Esophagus squamous epithelium (tissue), 5 donors: ENCODE measurements at places on chromosomes 3 and 15.

DNA sequence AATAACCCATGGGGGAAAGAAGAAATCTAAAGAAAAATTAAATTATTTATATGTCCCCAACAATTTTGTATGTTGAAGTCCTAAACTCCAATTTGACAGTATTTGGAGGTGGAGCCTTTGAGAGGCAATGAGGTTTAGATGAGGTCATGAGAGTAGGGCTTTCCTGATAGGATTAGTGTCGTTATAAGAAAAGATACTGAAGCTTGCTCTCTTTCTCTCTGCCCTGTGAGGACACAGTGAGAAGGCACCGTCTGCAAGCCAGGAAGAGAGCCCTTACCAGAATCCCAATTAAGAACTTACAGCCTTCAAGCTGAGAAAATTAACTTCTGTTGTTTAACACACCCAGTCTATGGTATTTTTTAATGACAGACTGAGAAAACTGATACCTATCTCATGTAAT lies 16.1 kb upstream of the OR5AC2 start:
- DNase-seq, result no peak

DNA sequence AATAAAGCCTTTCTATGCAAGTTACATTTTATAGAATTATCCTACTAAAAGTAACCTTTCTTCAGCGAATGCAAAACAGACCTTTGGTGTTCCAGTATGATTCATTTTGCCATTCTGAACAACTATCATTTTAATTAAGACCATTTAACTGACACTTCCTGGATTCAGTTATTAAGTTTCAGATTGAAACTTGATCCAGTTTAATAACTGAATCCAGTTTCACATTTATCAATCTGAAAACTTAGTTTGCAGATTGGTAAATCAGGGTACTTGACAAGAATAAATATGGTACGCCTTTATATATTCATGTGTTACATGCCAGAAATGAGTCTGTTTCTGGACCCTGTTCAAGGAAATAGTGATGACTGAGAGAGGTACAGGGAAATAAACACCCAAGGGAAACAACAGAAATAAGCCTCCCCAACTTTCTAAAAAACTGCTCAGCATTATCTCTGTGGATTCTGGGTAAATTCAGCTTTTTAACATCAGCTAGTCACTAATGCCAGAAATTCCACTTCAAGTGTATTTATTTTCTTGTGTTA lies 23.3 kb upstream of the NFKBIZ start:
- no peak for DNase-seq

- no peak for DNase-seq
These were observed 229.2 kb downstream of the UACA start for GRCh38 chr15:70533931-70534742.

DNA sequence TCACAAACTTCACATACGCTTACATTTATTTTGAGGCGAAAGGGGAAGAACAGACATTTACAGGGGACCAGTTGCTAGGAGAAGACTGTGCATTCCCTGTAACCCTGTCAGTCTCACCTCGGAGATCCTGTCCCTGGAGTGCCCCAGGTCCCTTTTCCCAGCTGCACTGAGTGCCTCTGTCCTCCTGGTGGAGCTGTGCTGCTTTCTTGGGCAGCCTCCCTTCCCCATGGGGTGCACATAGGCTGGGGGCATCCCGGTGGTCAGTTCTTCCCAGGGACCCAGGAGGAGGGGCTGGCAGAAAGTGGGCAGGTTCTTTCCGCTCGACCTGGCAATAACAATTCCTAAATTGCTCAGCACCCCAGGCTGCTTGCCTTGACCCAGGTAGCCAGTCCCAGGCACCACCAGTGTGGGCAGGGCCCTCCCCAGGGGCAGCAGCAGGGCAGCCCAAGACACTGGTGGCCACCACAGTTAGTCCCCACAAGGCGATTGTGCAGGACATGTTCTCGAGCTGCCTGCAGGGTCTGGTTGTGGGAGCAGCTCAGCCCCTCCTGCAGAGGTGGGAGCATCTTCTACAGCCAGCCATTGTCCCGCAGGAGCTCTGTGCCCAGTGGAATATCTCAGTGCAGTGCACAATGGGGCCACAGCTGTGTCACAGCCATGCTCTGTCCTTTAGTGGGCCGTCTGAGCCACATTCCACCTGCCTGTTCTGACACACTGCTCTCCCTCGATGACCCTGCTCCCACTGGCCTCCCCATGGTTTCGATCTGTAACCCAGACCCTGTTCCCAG lies 36.3 kb downstream of the APBA2 start:
- DNase-seq, result no peak

- no peak for DNase-seq
These were observed 95.0 kb upstream of the CCDC80 start for GRCh38 chr3:112735926-112736325.

- DNase-seq, result no peak
These were observed 112.8 kb upstream of the LPP start for GRCh38 chr3:188041193-188041592.

DNA sequence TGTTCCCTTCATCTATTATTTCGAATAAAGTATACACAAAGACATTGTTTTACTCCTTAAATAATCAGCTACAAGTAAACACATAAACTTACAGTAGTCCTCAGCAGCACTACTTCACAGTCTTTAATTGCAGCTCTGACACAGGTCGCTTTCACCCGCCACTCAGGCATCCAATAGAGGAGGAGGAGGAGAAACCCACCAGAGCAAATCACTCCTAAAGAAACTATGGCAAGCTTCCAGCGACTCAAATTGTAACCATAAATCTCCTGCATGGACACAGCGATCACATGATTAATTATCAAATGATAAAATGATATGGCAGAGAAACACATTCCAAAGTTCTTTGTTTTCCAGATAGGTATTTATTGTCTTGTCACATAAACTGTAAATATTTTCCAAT lies 26.2 kb downstream of the ATP13A3 start:
- no peak for DNase-seq
